ENCODE measurements at places on chromosomes 16 and 17.

- no peak for DNase-seq
These were observed 146.6 kb downstream of the TRIM37 start for GRCh38 chr17:58960068-58960467.

DNA sequence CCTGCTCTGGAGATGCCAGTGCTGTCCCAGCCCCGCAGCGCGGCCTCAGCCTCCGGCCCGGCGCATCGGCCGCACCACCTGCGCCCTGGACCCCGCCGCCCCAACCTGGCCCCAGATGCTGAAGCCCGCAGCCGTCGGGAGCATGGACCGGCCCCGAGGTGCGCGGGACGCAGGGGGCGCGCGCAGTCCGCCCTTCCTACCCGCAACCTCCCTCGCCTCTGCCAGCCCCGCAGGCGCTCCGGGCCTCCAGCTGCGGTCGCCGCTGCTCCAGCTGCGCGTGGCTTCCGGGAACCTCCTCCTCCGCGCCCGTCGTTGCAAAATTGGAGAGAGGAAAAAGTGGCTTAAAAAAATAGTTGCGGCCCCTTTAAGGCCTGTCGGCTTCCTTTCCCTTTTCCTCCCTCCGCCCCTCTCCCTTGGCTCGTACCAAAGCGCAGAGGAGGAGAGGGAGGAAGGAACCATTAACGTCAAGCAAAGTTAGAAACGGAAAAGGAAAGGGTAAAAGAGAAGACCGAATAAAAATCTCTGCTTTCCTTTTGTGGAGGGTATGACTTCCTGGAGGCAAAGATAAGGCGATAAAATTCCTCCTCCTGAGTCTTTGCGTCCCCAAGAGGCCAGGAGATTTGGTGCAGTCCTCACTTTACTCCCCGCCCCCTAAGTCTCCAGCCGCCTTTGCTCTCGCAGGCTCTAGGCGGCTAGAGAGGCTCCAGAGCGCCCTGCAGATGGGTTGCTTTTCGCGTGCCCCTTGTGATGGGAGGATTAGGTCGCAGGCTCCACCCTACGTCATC lies at the start of gene CDIPT:
Gene CDIPT (minus strand): TSS at position 343 of the 785 bp plus-strand sequence. CDS start 369 bp downstream, outside the sequence.
- peak; percentile 90 for DNase-seq

- DNase-seq: no peak
These were observed 68.8 kb downstream of the KATNIP start for GRCh38 chr16:27618606-27619327.

DNA sequence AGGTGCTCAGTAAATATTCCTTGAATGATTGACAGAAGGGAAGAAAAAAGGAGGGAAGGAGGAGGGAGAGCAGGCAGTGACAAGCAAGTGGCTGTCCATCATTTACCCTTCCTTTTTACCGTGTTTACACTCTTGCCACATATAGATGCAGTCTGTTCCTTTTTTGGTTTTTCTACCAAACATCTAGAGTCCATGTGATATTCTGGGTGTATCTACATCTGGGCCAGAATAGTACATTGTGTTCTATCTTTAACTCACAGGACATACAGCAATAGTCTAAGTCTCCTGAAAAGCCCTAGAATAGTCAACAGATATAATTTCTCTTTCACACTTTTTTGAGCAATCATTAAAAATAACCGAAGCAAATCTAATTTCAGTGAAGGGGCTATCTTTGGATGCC lies 33.5 kb downstream of the KCNJ2 start:
- no peak for DNase-seq

DNA sequence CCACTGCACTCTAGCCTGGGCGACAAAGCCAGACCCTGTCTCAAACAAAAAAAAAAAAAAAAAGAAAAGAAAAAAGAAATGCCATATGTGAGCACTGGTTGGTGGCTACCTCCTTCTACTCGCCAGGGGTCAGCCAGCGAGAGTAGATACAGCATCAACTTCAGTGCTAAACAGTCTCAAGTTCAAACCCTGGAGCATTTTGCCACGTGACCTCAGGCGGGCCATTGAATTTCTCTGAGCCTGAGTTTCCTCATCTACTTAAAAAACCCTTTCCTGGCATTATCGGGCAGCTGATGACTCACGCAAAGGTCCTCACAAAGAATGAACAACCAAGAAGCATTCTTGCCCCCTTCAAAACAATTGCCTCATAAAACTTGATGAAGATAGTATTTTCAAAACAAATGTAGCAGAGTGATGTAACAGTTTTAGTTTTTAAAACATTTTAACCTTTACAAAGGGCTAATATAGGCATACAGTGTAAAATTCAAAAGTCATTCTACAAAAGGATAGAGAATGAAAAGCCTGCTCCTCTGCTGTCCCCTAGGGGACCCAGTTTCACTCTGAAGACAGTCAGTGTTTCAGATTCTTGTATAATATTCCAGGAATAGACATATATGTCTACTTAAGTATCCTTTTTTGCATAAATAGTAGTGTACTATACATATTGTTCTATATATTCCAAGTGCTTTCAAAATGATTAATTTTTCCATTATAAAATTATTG lies 28.4 kb downstream of the DNAH2 start:
- DNase-seq: no peak

- DNase-seq: no peak
These were observed 51.3 kb upstream of the FA2H start for GRCh38 chr16:74825941-74826340.

DNA sequence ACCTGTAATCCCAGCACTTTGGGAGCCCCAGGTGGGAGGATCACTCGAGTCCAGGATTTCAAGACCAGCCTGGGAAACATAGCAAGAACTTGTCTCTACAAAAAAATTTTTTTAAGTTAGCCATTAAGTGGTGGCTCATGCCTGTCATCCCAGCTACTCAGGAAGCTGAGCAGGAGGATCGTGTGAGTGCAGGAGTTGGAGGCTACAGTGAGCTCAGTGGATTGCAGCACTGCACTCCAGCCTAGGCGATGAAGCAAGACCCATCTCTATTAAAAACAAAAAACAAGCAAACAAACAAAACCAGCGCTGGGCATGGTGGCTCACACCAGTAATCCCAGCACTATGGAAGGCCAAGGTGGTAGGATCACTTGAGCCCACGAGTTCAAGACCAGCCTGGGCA lies 38.0 kb downstream of the HEATR3 start:
- DNase-seq: no peak

GRCh38 chr17:28346199-28346580 lies 10.6 kb downstream of the TNFAIP1 start:
- no peak for DNase-seq

DNA sequence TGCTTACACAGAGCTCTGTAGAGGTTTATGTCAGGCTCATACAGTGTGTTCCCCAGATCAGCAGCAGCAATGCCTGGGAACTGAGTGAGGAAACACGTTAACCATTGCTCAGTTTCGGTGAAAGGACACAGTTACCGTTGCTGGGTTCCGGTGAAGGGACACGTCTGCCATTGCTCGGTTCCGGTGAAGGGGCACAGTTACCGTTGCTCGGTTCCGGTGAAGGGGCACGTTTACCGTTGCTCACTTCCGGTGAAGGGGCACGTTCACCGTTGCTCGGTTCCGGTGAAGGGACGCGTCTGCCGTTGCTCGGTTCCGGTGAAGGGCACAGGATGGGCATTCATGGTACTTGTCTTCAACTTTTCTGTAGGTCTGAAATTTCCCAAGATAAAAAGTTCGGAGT lies 81.7 kb downstream of the MRM3 start:
- no peak for DNase-seq

- no peak for DNase-seq
These were observed 56.4 kb upstream of the IRX3 start for GRCh38 chr16:54342966-54343365.

- no peak for DNase-seq
These were observed 32.5 kb downstream of the NMT1 start for GRCh38 chr17:45093444-45094110.

- DNase-seq: no peak
These were observed 48.8 kb upstream of the SIAH1 start for GRCh38 chr16:48433850-48434530.

GRCh38 chr17:17804007-17804406 lies 32.8 kb downstream of the SREBF1 start:
- no peak for DNase-seq

DNA sequence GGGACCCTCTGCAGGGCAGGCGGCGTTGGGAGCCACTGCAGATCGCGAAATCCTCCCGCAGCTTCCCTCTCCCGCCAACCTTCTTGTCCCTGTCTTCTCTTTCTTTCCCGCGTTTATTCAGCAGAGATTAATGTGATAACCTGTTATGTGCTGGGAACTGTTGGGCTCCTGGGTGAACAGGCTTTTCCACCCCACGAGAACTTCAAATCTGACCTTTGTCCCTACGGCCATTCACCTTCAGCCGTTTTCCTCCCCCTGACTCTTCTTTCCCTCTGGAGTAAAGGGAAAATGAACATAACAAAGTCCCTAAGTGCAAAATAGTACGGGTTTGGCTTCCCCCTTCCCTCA lies 15.2 kb upstream of the KPNA2 start:
- no peak for DNase-seq

- DNase-seq: no peak
These were observed 293.6 kb upstream of the CDH11 start for GRCh38 chr16:65415460-65415859.

- no peak for DNase-seq
These were observed 956 bp upstream of the IST1 start for GRCh38 chr16:71894229-71894920.

- no peak for DNase-seq
These were observed 37.8 kb downstream of the TIMM22 start for GRCh38 chr17:1034652-1035210.

DNA sequence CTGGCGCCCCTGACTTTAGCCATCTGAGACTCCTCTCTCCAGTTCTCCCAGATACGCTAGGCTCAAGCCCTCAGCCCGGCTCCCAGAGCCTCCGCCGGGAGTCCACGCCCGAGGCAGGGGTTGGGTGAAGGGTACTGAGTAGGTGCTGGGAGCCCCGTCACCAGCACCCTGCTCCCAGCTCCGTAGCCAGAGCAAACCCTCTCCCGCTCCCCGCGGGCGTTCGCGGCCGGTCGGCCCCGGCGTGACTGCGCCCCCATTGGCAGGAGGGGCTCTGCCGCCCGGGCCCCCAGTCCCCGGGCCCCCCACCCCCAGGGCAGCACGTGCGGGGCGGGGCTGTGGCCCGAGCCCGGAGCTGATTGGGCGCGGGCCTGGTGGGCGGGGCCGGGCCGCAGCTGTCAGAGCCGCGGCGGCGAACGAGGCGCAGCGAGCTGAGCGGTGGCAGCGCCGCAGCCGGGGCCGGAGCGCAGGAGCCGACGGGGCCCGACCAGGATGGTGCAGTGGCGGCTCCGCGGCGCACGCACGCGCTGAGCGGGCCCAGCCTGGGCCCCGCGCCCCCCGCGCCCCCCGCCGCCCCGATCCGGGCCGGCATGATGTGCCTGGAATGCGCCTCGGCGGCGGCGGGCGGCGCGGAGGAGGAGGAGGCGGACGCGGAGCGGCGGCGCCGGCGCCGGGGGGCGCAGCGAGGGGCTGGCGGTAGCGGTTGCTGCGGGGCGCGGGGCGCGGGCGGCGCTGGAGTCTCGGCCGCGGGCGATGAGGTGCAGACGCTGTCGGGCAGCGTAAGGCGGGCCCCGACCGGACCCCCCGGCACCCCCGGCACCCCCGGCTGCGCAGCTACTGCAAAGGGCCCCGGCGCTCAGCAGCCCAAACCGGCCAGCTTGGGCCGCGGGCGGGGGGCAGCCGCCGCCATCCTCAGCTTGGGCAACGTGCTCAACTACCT lies at the start of gene SPNS2:
Gene SPNS2 (plus strand): TSS at position 421 of the 937 bp plus-strand sequence. CDS start 167 bp downstream, at position 588.
- DNase-seq: peak; percentile 53

GRCh38 chr16:88883946-88884345 lies 17.5 kb upstream of the PABPN1L start:
- DNase-seq: no peak

DNA sequence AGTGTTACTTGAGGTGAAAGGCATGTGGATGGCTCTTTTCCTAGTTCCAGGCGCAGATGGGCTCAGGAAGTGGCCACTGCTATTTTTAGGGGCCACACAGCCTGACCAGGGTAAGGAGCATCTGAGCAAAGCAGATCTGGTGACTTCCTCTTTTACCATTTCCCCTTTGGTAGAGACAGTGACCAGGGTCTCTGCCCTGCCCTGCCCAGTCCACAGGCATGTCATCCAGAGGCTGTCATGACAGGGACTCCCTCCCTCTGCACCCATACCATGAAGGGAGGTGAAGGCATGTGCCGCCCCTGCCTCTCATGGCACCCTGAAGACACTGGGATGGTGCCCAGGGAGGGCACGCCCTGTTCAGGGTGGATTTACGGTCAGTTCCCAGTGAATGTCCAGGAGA lies 2.2 kb downstream of the PLA2G15 start:
- DNase-seq: no peak

DNA sequence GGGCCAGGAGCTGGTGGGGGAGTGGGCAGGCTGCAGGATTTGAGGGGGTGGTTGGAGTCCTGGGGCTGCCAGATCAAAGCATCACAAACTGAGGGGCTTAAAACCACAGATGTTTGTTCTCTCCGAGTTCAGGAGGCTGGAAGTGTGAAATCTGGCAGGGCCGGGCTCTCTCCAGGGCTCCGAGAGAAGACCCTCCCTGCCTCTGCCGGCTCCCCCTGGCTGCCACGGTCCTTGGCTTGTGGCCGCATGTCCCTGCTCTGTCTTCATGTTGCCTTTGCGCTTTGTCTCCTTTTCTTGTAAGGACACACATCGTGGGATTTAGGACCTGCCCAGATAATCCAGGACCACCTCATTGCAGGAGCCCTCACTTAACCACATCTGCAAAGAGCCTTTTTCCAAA lies 139.8 kb upstream of the GSE1 start:
- DNase-seq: no peak

DNA sequence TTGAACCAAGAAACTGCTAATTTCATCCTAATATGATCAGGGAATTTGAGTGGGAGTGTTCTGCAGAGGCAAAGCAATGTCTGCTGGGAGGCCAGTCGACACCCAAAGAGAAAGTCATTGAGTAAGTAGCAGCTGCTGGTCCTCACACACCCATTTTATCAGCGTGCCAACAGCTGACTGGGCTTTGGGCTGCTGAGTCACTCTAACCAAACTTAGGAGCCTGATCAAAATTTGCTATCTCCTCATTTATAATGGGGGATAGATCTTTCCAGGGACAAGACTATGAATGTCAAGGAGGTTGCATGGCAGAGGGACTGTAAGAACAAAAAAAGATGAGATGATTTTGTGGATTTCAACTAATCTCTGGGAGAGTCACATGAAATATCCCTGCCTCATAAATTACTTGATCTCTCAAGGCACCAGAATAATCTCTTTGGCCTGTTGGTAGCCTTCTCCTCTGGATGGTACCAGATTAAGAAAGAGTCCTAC lies 32.9 kb downstream of the CPSF4L start:
- no peak for DNase-seq
